ENCODE measurements at places on chromosomes 16 and 17. TPM values are rescaled to one million over a fixed set of nuclear protein-coding genes. Genes with fewer than 3 reads are reported as not detected.

CCL4L2 gene
- total RNA-seq = not detected

BAIAP3 gene
- 0.32 TPM for total RNA-seq

PYDC1 gene
- not detected for total RNA-seq

IKZF3 gene
- under 0.01 TPM for total RNA-seq

CDH1 gene
- not detected for total RNA-seq

SPATA22 gene
- total RNA-seq = 3.5 TPM

CES5A gene
- total RNA-seq = not detected

SPEM1 gene
- not detected for total RNA-seq

RGS9 gene
- total RNA-seq = 2.6 TPM

Measured in fibroblast of villous mesenchyme (primary cell).